ENCODE measurements at places on chromosomes 1 and 21. TPM values are rescaled to one million over a fixed set of nuclear protein-coding genes. Genes with fewer than 3 reads are reported as not detected.

- DNase-seq, result peak; percentile 73
Measured at GRCh38 chr1:23394684-23395083, 25.0 kb upstream of the ZNF436 start.

DNA sequence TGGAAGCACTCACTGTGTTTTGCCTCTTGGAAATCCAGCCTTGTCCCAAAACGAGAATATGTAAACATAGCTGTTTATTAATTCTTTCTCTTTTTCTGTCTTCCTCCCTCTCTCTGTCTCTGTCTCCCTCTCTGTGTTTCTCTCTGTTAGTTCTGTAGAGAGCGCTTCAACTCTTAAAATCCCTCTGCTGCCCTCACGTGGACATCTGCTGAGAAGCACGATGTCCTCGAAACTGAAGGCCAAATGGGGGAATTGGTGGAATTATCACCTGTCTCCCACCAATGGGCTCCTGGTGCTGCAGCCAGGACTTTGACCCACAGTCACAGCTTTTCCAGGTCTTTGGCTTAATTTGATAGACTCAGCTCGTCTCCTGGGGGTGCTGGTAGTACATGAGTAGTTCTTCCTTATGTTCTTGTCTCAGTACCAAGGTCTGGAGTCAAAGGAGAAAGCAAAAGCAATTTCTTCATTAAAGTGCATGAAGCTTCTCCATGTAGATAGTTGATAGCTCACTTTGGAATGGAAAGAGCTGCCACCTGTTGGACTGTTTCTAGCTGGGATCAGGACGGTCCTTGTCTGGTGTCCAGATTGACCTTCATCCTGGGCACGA, 5.5 kb upstream of the GBP6 start:
- peak; percentile 62 for DNase-seq

- DNase-seq, result no peak
Measured at GRCh38 chr1:206785182-206785765, 13.0 kb upstream of the IL10 start.

- DNase-seq, result no peak
Measured at GRCh38 chr1:106022312-106022902, 1034.1 kb upstream of the PRMT6 start.

DNA sequence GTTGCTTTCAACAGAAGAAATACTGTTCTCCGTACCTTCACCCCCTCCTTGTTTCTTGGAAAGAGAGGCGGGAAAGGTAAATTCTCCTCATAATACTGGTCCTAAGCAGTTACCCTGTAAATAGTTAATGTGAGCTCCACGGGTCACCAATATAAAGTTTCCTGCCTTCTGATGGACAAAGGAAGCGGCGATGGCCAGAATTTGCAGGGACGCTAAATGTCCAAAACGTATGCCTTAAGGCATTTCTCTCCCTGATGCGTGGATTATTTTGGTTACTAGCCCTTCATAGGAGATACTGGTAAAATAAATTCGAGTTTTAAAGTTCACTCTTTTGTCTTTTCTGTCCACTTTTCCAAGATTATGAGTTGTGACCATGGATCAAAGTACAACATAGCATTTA, 898 bp upstream of the PTGS2 start:
- DNase-seq, result no peak

DNA sequence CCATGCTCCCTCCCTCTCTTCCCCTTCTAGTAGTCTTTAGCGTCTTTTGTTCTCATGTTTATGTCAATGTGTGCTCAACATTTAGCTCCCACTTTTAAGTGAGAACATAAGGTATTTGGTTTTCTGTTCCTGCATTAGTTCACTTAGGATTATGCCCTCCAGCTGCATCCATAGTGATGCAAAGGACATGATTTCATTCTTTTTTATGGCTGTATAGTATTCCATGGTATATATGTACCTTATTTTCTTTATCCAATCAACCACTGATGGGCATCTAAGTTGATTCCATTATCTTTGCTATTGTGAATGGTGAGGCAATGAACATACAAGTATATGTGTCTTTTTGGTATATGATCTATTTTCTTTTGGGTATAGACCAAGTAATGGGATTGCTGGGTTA, 38.3 kb upstream of the PALMD start:
- DNase-seq, result no peak

Gene NBPF4
- total RNA-seq, result not detected

Measured in LHCN-M2 (cell line).